ENCODE measurements at places on chromosomes 12 and 14.

GRCh38 chr12:28611449-28611848, 421.2 kb downstream of the CCDC91 start:
- no peak for DNase-seq

DNA sequence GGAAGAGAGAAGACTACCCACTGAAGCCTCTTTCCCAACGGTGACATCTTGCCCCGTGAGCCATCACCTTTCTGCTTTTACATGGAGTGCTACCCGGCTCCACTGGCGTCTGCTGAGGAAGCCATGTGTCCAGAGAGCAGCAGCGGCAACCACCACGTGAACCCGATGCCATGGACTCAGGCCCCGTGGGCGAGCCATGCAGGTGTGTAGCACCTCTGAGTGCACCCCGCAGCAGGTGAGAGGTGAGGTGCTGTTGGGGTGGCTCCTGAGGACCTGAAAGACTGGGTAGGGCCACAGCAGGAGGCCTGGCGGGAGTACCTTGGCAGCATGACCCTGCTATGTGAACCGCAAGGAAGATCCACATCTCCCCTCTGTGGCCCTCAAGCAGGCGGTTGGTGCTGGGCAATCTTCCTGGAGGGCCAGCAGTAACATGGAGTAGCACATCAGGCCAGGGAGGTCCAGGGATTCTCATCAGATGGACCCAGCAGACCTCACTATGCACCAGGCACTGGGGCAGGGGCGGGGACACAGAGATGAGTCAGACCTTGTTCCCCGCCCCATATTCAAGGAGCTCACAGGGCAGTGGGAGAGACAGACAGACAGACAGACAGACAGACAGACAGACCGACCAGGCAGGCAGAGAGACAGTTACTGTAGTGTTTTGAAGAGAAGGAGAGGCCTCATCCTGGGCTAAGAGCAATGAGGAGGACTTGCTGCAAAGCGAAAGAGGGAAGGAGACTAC, 129.6 kb downstream of the PAPOLA start:
- DNase-seq = no peak

DNA sequence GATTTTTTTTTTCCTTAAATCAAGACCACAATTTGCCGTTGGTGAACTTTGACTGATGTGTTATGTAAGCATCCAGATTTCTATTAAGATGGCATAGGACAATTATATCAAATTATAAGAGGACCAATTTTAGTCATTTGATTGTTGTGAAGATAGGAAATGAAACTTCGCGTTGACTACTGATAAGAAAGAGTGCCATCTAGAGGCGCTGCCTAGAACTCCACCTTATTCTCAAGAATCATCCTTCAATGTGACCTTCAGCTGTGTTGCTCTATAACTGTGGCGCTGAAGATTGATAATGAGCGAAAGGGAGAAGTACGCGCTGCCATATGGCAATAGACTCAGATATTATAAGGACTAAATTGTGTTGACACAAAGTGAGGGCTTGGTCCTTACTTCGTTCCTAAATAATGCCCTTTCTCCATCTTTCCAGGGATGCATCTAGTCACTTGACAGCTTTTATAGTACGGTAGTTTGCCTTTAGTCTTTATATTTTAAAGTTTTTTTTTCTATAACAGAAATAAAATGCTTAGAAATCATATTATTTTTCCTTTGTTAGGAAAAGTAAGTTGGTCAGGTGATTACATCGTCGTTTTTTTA, 350.8 kb upstream of the STXBP6 start:
- no peak for DNase-seq

DNA sequence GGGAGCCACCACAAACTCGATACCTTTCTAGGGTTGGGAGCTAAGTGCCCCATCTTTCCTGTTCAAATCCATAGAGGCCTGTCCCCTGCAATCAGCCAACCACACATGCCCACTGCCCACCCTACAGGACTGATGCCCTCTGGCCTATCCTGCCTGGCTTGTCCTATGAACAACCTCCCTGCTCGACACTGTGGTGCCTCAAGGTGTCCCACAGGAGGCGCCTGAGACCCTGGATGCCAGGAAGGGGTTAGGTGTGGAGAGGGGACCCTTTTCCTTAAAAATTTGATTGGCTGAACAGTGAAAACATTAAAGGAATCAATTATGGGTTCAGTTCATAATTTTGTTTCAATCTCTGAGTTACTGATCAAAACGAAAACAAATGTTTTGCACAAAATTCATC, 97.3 kb upstream of the FZD10 start:
- DNase-seq = no peak

GRCh38 chr12:122827258-122827657, 8.0 kb upstream of the HIP1R start:
- no peak for DNase-seq

GRCh38 chr14:68082698-68083291, 263.2 kb downstream of the RAD51B start:
- no peak for DNase-seq

- no peak for DNase-seq
Observed at GRCh38 chr14:76537906-76538647, 162.1 kb downstream of the ESRRB start.

DNA sequence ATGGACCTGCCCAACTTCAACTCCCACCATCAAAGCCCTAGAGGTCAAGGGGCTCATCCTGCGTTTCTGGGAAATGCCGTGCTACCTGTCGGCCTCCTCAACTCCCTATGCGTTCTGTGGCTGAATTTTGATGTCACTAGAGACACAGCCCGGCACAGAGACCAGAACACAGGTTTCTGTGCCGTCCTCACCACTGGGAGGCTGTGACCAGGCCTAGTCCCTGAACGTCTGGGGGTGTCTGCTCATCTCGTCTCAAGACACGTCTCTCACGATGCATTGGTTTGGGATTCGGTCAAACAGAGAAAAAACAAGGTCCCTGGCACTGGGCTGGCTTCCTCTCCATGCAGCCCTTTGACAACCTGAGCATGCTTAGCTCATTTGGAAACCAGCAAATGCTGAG, 33.5 kb downstream of the SLC15A4 start:
- DNase-seq = no peak

- DNase-seq = no peak
Observed at GRCh38 chr14:95174184-95174792, 17.0 kb upstream of the DICER1 start.

DNA sequence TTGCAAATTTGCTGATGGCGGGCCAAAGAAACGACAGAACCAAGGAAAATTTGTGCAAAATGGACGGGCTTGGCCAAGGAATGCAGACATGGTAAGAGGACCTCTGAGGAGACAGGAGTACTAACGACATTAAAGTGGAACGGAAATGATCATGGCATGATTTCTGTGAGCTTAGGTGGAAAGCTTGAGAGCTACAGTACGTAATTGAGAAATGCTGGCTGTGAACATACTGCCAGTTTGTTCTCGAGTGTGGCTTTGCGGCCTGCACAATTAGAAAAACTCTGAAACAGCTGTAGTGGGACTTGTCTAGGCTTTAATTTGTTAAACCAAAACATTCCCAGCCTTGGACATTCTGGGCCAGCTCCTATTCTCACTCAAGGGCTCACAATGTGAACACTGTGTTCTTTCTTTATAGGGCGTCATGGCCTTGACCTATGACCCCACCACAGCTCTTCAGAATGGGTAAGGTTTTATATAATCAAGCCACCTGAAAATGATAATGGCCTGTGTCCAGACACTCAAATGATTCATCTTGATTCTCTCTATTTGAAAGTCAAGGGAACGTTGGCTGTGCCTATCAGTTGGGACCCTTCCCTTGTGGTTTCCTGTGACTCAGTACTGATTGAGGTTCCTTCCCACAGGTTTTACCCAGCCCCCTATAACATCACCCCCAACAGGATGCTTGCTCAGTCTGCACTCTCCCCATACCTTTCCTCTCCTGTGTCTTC, 48.5 kb downstream of the BAZ2A start:
- DNase-seq = no peak

DNA sequence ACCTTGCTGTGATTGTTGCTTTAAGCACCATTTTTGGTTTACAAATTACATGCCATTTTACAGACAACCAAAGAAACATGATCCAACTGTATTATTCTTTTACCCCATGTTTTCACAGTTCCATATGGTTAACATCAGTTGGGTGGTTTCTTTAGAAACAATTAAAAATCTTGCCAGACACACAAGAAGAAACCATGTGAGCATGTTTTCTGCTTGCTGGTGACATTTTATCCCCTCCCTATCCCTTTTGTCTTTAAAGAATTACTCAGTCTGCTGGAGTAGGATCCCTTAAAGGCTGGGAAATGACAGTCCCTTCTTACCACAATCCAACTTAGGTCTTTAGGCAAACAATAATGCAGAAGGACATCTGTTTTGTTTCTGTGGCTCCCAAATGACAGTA, 121.8 kb upstream of the PLXNC1 start:
- DNase-seq = no peak

GRCh38 chr14:81474685-81475324, 58.8 kb downstream of the SEL1L start:
- DNase-seq = no peak

- no peak for DNase-seq
Observed at GRCh38 chr12:62604373-62604772, 137.7 kb downstream of the MON2 start.

- DNase-seq = no peak
Observed at GRCh38 chr14:92663049-92663448, 85.4 kb downstream of the LGMN start.

GRCh38 chr12:76266797-76267196, 81.4 kb downstream of the BBS10 start:
- DNase-seq = no peak

GRCh38 chr12:15846887-15847286, 35.3 kb upstream of the STRAP start:
- no peak for DNase-seq

DNA sequence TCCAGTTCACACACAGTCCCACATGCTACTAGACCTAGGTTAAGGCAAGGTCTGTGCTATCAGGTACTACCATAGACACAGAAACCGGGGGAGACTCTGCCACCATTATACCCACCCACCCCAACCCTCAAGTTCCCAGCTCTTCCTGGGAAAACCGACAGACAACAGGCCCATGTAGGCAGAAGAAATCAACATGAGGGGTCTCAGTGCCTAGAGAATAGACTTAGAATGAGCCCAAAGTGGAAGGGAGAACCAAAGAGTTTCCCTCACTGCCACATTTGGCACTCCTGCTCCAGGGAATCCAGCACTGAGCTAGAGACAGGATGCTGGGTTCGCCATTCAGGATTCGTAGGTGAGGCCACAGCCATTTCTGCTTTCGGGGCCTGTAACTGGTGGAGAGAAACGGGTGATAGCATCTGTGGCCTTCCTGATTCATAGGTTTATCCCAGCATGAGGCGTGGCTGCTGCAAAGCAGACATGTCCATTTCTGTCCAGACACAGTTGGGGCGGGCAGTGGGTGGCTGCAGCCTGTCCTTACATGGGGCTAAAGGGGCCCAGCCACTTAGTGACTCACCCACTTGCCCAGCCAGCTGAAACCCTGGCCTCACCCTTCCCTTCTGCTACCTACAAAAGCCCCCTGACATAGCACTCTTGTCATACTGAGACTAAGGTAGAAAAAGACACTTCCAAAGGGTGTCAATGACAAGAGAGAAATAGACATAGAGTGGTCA, 69.4 kb downstream of the IRF2BPL start:
- no peak for DNase-seq
